ENCODE measurements at places on chromosomes 6 and 20. TPM values are rescaled to one million over a fixed set of nuclear protein-coding genes. Genes with fewer than 3 reads are reported as not detected.

GRCh38 chr6:166672624-166673206 is 45.7 kb upstream of the RPS6KA2 start:
- no peak for DNase-seq

DNA sequence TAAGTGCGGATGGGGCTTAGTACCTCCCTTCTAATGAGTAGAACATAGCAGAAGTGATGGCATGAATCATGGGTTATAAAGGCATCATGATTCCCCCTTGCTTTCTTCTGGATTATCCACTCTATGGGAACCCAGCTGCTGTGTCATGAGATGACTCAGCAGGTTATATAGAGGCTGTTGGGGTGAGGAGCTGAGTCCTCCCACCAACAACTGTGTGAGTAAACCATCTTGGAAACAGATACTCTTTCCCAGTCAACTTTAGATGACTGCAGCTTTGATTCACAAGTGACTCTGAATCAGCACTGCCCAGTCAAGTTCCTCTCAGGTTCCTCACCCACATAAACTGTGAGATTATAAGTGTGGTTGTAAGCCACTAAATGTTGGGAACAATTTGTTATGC is 46.3 kb downstream of the FAM83B start:
- peak; percentile 41 for DNase-seq

DNA sequence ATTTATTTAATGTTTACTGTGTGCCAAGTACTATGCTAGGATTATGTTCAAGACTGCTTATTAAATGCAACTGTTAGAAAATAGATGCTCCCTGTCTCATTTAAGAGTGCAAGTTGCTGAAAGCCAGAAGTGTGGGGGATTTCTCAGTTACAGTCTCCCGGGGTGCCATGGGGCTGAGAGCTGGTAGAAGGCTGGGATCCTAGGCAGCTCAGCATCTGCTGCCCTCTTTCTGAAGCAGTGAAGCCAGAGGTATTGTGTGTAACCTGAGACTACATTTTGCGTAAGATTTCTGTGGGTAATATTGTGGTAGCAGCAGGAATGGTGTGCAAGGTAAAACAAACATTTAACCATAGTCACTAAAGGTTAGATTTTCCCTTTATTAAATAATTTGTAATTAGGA is 120.6 kb downstream of the AKAP7 start:
- DNase-seq = no peak

- no peak for DNase-seq
Observed at GRCh38 chr6:90610301-90610750, 23.5 kb upstream of the MAP3K7 start.

DNA sequence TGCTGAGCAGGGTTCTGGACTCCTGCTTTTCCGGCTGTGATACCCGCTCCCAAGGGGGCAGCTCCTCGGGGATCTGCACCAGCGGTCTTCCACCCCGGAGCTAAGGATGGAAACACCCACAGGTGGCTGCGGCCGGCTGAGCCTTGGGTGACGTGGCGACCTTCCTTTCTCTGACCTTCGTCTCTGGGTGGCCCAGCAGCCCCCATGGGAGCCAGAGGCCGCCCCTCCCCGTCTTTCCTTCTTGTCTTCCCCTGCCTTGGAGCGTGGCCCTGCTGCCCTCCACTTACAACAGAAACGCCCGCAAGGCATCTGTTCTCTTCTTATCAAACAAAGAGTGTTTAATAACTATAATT is 405.7 kb downstream of the TAF4 start:
- DNase-seq = no peak

Gene OTOR
- total RNA-seq = not detected

Gene ABHD12
- total RNA-seq = 40.4 TPM

GRCh38 chr6:158832026-158832425 is 12.9 kb upstream of the EZR start:
- DNase-seq = no peak

DNA sequence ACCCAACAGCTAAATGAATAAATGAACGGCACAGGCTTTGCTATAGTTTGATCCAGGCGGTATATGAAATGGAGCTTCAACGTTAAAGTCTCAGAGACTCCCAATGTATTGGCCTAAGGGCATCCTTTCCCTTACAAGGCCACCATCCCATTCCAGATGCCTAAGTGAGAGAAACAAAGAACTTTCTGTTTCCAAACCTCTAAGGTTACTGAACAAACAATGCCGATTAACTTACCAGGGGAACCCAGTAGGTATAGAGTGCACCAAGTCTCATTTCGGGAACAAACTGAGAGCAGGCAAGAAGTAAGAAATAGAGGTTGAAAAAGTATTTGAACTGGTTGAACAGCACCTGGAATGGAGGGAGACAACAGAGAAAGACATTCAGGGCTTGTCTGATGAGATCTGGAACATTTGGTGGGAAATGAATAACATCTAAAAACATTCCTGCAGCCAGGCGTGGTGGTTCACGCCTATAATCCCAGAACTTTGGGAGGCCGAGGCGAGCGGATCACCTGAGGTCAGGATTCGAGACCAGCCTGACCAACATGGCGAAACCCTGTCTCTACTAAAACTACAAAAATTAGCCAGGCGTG is 42.5 kb downstream of the ATP9A start:
- no peak for DNase-seq

Gene RAET1E
- 4.1 TPM for total RNA-seq

Gene MEA1
- 33.6 TPM for total RNA-seq

Gene SYNGAP1
- 2.8 TPM for total RNA-seq

- no peak for DNase-seq
Observed at GRCh38 chr20:49635166-49635565, 67.2 kb upstream of the PTGIS start.

Gene SHLD1
- total RNA-seq = 6.6 TPM

GRCh38 chr20:23161244-23161891 is 75.2 kb upstream of the CD93 start:
- no peak for DNase-seq

Gene ENPP5
- total RNA-seq = 0.35 TPM

Gene NPBWR2
- total RNA-seq = not detected

- DNase-seq = no peak
Observed at GRCh38 chr20:35360033-35360432, 51.7 kb downstream of the UQCC1 start.

GRCh38 chr6:85920782-85921181 is 278.1 kb upstream of the SYNCRIP start:
- no peak for DNase-seq

DNA sequence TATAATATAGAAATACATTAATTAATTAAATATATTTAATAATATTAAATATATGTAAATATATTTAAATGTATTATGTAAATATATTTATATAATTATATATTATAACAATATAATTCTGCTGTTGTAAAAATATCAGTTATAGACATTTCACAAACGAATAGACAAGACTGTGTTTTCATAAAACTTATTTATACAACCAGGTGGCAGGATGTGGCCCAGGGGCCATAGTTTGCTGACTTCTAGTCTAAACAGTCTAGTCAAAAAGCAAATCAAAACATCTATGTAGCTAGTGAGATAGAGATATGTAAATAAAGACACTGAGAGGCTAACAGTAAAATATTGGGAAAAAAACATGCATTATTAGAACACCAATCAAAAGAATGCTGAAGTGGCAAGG is 136.4 kb downstream of the TBXT start:
- DNase-seq = no peak

Gene VPS52
- total RNA-seq = 51.2 TPM

GRCh38 chr20:3854462-3854871 is 7.8 kb downstream of the MAVS start:
- DNase-seq = no peak

Gene FRK
- total RNA-seq = 10.1 TPM

DNA sequence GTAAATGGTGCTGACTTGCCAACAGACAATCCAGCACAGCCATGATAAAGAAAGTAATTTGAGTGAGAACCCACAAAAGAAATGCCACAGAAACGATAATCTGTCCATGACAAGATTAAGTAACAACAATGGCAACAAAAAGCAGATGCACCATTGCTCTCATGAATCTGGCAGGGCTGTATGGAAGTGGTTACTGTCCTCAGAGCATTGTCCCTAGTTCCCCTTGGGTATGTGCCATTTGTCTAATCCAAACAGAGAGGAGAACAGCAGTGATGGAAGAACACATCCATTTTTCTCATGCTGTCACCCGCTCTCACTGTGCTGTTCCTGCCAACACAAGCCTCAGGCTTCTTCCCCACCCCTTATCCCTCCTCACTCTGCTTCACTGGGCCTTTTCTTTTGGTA is 65.8 kb downstream of the REV3L start:
- DNase-seq = peak; percentile 75

DNA sequence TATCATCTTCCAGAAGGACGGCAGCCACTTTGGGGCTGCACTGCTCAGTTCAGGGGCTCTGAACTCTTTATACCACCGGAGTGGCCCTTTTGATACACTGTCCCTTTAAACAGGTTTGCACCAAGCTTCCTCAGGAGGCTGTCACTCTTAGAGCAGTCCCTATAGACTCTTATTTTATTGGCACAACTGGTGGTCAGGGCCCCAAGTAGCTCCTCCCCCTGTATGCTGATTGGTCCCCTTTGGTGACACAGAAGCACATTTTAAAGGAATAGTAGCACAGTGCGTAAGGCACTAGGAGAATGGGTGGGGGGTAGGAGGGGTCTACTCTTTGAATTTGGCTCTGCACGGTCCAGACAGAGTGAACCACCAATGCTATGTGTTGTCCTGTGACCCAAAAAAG is 122.6 kb upstream of the MLN start:
- no peak for DNase-seq

DNA sequence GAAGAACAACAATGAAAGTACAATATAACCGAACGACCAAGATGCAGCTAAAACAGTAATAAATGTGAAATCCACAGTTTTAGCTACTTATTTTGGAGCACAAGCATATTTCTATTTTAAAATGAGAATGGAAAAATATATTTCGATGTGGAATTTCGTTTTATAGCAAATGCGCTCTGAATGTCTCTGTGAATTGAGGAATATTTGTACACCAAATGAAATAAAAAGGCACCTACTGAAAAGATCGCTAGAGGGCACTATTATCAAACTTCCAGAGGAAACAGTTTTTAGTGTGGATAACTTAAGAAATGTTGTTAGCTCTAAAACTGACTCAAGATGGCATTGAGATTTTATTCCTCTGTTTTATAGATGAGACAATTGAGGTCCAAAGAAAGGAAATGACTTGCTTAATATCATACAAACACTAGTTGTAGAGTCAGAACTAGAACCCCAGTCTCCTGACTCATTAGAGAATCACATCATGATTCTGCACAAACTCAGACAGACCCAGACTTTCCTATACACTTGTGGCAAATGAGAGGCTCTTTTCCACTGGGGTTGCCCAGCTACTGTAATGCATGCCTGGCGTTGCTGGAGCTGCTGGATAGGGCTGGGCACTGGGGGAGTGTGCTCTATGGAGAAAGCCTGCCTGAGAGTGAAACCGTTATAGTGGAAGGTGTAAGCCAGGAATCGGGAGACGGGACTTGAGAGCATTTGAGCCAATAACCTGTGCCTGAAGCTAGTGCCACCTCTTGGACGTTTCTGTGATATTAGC is 51.9 kb downstream of the GCLC start:
- peak; percentile 73 for DNase-seq

Gene PNRC1
- 85.3 TPM for total RNA-seq

- DNase-seq = peak; percentile 96
Observed at GRCh38 chr6:138682704-138683527, 90.7 kb upstream of the CCDC28A start.

- peak; percentile 48 for DNase-seq
Observed at GRCh38 chr20:53652090-53652858, 58.6 kb upstream of the ZNF217 start.

Gene ELOVL4
- total RNA-seq = 2.2 TPM

DNA sequence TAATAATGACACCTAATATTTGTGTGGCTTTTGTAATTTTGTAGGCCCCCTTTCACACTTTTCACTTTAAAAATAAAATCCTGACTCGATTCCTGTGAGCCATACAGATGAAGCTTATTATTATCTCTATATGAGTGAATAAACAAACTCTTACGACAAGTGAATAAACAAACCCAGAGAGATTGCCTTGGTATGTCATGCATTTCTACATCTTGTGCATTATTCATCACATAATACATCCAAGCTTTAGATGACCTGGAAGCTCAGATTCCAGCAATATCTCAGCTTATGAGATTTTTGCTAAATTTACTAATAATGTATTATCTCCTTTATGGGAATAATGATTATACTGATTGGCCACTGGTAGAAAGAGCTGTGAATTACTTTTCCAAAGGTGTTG is 248.2 kb downstream of the TBX18 start:
- DNase-seq = no peak

DNA sequence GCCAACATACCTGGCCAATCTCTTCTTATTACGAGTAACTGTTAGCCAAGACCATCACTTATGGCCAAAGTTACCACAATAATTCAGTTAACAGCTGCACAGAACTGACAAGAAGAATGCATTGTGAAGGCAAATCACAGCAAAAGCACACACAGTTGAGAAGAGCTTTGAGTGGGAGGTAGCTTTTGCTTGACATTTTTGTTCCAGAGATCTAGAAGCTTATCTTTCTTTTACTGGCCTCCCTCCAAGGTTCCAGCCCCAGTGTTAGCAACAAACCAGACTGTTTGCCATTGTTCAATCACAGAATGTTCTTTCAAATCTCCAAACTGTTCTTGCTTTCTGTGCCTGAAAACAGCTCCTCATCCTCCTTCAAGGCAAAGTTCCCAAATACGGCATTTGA is 35.9 kb upstream of the IRAK1BP1 start:
- peak; percentile 53 for DNase-seq

DNA sequence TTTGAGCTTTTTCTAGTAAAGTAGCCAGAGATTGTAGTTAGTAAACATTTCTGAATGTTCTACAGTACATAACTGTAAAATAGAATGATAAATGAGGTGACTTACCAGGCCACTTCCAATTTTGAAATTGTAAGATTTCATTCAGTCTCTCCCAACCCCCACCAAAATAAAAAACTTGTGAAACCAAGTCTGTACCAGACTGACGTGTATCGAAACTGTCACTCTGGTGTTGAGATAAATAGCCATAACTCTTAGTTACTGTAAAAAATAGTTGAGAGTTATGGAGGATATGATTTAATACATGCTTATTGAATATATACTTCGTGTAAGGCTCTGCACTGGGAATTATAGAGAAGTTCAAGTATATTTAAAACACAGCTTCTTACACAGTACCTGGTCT is 455.7 kb downstream of the PLCB1 start:
- no peak for DNase-seq

DNA sequence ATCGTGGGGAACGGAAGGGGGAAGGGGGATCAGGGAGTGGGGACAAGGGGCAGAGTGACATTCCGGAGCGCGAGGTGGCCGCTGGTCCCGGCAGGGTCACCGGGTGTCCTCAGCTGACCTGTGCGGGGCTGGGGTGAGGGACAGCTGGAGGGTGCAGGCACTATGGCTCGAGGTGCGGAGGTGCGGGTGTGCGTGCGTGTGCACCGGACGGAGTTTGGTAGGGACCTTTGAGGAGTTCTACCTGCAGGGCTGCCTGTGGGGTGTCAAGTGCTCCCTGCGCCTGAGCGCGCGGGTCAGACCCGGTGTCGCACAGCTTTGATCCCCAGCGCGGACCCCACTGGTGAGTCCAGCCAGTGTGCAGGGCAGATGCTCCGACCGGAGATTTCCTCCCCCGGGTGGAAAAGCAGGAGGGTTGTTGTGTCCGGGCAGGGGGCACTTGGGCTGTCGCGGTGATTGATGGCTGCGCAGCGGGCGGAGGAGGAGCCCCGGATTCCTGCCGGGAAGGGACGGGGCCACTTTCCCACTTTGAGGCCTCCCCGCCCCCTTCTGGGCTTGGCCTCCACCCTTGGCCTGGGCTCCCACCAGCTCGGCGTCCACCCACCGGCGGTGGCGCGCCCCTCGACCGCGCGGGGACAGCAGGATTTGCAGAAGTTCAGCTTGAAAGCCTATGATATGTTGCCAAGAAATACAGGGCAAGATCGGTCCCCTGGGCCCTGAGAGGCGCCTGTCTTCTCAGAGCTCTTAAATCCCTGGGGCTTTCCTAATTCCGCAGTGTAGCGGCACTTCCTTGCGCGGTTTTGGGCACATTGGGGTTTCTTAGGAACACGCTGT is 658 bp downstream of the RIN2 start:
- peak; percentile 90 for DNase-seq
